ENCODE measurements at places on chromosomes 11 and 22.

GRCh38 chr11:27427183-27427980 is 45.2 kb downstream of the LGR4 start:
- DNase-seq: no peak

DNA sequence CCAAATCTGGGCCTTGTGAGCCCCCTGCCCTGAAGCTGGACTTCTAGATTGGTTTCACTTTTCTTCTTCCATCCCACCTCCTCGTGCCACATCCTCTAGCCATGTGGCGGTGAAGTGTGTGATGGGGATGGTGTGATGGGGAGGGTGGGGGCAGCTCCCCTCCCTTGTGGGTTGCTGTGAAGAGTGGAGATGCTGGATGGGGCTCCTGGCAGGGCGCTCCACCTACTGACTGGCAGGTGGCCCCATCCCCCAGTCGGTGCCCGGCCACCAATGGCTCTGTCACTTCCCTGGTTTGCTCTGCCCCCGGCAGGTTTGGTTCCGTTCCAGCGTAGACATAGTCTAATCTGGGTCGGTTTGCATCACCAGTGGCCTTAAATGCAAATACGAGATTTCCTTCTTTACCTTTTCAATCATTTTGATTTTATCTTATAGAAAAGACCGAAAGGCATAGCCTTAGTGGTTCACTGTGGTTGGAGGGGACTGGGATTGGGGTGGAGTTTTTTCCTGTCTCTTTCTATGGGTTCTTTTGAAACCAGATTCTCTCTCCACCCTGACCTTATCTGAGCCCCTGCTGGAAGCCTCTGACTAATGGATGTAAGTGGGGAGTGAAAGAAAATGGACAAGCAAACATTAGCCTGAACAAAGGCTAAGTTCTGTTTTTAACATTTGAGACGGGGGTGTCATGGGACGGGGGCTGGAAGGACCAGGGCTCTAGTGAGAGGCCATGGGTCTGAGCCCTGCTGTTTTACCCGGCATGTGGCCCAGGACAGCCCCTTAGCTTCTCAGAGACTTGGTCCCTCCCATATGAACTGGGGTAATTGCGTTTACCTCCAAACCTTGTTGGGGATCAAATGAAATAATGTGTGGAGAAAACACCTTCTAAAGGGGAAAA is 149.3 kb downstream of the CACNA1I start:
- DNase-seq: no peak

DNA sequence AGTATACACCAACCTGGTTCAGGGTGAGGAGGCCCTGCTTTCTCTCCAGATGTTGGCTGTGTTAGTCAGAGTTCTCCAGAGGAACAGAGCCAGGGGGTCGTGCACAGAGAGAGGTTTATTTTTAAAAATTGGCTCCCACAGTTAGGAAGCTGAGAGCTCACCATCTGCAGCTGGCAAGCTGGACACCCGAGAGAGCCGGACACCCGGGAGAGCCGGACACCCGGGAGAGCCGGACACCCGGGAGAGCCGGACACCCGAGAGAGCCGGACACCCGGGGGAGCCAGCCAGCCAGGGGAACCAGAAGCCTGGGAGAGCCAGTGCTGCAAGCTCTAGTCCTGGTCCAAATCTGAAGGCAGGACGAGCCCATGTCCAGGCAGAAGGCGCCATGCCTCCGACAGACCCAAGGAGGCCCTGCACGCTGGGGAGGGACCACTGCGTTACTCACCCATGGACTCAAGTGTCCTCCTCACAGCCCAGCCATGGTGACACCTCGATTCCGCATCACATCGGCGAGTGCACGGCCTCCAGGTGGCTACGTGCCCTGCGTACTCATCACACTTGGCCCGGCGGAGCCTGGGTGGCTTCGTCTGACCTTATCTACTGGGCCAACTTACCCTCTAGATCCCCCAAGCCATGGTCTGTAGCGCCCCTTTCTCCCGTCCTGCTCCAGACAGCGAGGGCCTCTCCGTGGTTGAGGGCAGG is 99.0 kb downstream of the BRD1 start:
- no peak for DNase-seq

DNA sequence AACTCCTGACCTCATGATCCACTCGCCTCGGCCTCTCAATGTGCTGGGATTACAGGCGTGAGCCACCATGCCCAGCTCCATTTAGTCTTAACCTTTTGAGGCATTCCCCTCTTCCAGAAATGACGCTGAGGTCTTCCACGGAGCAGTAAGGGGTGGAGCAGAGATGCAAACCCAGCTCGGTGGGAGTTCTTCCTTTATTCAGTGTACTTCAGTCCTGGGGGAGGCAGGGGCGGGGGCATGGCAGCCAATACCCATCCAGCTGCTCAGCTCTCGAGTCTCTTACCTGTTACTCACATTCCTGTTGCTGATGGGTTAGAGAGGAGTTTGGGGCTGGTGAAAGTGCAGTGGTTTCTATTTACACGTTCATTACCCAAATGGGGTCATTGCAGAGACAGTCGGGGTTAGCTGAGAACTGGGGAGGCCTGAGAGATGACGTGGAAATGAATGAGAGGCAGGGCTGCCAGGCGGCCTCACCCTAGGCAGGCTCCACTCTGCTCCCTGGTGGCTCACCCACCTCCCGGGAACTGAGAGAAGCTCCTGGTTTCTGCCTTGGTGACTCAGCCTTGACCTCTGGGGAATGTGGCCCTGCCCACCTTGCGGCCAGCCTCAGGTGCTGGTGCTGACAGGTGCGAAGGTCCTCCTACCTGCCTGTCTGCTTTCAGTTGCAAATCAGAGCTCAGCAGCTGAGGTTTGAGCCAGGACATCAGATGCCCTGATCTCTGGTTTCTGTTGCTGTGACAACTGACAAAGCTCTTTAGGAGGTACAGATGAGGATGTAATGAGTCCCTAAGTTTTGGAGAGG is 13.4 kb upstream of the ST14 start:
- no peak for DNase-seq

- no peak for DNase-seq
These were observed 85.0 kb upstream of the EIF3D start for GRCh38 chr22:36613958-36614357.
